ENCODE measurements at places on chromosomes 2 and 18. TPM values are rescaled to one million over a fixed set of nuclear protein-coding genes. Genes with fewer than 3 reads are reported as not detected.

Gene INHA
- not detected for total RNA-seq

Gene MERTK
- 0.88 TPM for total RNA-seq

Gene DYNAP
- total RNA-seq = not detected

Gene ECEL1
- not detected for total RNA-seq

Gene MYO5B
- total RNA-seq = 0.11 TPM

Gene ATG4B
- total RNA-seq = 79.0 TPM

Gene UGT1A10
- not detected for total RNA-seq

Gene CD207
- total RNA-seq = not detected

Gene KATNAL2
- 0.98 TPM for total RNA-seq

Gene RIT2
- total RNA-seq = not detected

Gene CCDC102B
- total RNA-seq = 0.75 TPM

Gene NRP2
- 0.91 TPM for total RNA-seq

Gene KLHL14
- total RNA-seq = not detected

Gene TBR1
- total RNA-seq = not detected

Gene GPR17
- not detected for total RNA-seq

Gene HNMT
- total RNA-seq = 0.61 TPM

Gene DYSF
- 3.6 TPM for total RNA-seq

Gene TUBA3D
- total RNA-seq = not detected

Gene KCNIP3
- total RNA-seq = not detected

Gene ERFE
- total RNA-seq = not detected

Gene ONECUT2
- not detected for total RNA-seq

Gene ST6GAL2
- not detected for total RNA-seq
